GM04504 (cell line): ENCODE measurements at places on chromosomes 2 and 18.

DNA sequence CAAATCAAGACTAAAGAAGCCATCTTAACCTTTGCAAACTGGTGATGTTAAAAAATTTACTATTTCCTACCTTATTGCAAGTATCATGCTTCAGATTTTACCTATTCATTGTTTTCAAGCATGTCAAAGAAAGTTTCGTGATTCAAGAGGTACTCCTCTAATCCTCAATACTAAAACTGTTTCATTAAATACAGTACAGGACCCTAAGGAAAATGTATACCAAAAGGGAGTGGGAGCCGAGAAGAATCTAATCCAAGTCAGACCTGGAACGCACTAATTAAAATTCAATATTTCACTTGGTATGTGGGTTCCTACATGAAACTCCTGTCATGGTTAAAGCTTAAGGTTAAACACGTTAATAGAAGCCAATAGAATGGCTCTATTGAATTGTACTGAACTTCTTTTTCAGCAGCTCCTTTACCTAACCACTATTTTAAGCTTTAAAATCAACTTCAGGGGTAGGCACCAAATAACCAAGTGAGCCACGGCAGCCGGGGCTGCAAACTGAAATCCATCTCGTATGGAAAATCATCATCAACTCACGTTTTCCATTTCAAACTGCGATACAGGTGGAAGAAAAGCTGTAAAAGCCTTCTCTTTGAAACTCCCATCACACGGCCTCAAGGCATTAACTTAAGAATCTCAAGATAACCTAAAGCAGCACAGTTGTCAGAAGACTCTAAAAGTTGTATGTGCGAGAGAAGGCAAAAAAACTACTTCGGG is 188.8 kb downstream of the ZEB2 start:
- DNase-seq = no peak

DNA sequence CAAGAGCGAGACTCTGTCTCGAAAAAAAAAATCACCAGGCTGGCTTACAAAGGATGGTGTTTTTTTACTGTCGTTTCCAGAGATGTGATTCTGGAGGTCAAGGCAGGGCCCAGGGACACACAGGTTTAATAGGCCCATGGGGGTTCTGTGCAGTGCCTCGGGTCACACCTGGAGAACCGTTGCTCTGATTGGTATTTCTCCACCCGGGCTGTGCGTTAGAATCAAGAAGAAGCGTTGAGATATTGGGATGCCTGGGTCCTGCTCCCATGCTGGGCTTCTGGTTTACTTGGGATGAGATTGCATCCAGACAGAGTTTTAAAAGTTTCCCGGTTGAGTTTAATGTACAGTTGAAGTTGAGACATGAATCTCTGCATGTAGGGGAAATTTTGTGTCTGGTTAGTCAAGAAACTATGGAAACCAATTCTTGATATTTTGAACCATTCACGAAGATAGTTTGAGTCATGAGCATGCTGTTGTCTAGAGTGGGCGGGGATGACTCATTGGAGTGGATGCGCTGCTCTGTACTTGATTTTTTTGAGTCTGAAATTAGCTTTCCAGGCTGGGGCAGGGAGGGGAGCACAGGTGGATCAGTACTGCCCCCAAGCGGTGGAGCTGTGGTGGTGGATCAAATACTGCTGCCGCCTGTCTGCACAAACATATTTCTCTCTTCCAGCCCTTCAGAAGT is 50.1 kb downstream of the GREB1 start:
- peak; percentile 83 for DNase-seq

DNA sequence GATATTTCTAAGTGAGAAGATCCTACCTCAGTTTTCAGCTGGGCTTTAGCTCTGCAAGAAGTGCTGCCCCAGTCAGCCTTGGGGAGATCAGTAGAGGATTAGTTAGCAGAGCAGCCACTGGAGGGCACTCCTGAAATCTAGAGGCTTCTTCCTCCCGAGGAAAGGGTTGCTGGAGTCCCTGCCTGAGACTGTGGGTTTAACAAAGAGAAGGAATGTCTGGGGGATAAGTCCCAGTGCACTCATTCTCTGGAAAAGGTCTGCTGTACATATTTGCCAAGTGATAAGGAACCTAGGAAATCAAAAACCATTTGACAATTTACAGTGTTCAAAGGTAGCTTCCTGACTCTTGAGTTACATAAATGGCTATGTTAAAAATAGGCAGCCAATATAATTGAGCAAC is 207.2 kb downstream of the SLC8A1 start:
- DNase-seq = no peak

DNA sequence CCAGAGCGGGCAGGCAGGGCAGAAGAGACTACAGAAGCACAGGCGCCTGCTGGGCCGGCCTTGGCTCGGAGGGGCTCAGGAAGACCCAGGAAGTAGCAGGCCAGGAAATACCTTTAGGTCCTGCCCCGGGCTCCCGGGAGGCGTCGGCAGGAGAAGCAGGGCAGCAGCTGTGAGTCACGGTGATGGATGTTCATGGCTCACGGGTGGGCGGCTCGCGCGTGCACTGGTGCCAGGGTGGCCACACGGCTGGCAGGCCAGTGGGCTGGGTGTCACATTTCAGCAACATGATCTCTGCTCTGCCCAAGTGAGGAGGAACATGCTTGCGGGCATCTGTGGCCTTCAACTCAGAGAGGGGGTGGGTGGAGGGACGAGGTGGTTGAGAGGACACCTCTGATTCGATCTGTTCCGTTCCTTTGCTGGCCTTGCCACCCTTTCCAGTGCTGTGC is 139.3 kb downstream of the KLHL29 start:
- no peak for DNase-seq

GRCh38 chr2:33782395-33783230 is 183.5 kb upstream of the FAM98A start:
- no peak for DNase-seq

GRCh38 chr2:231642631-231643494 is 50.2 kb downstream of the TEX44 start:
- DNase-seq = peak; percentile 95

GRCh38 chr2:161100211-161100895 is 59.9 kb upstream of the TANK start:
- no peak for DNase-seq

- DNase-seq = no peak
These were observed 26.4 kb downstream of the EML4 start for GRCh38 chr2:42195559-42195958.

GRCh38 chr2:165454905-165455304 is 14.6 kb upstream of the CSRNP3 start:
- DNase-seq = no peak

GRCh38 chr2:239739206-239739605 is 285.9 kb downstream of the NDUFA10 start:
- DNase-seq = no peak

DNA sequence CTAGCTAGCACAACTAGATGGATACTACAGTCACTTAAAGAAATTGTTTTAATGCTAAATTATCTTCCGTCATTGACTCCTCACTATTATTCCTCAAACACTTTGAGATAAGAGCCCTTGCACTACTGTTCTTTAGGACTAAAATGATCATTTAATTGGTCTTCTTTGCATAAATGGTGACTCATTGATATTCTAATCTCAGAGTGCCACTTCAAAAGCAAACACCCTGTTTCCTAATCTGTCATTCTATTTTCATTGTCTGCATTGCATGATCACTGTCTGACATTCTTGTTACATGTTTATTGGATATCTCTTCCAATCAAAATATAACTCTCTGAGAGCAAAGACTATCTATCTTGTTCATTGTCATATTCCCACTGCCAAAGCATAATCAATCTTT is 313.9 kb downstream of the EXOC6B start:
- no peak for DNase-seq

DNA sequence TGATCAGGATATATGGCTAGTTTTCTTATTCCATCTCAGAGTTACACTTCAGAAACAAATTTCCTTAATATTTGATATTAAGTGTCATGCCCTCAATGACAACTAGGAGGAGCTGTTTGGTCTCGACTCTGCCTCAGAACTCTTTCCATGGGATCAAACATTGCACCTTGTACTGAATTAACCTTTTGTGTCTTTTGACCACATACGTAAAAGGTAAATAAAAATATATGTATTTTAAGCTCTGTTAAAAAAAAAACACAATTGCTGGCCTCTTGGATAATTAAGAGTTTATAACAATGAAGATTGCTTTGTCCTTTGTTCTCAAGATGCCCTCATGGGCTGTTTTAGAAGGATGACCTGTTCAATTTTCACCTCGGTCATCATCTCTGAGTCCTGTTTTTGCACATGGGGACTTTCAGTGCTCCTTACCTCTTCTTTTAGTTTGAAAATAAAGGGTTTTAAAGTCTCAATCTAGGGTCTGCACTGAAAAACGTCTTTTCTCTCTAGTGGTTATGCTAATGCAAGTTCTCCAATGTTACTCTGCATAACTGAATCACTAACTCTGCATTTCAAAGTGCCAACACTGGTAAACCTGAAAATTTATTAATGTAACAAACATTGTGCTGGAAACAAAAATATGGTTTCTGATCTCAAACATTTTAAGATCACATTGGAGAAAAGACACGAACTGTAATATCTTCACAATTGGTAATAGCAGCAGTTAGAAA is 18.8 kb upstream of the FN1 start:
- no peak for DNase-seq

- DNase-seq = no peak
These were observed 22.6 kb downstream of the MEIS1 start for GRCh38 chr2:66457545-66457944.

DNA sequence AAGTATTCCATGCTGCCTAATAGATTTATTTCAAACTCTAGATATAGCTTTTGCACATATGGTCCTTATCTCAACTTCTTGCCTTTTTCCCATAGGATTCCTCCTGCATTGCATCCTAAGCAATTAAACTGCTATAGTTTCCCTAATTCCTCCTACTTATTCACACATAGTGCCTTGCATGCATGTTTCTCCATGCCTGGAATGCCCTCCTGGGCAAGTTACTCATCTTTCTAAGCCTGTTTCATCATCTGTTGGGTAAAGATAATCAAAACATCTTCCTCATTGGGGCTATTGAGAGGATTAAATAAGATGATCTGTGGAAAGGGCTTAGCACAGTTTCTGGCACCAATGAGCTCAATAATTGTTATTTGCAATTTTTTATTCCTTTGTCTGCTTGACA is 726.5 kb downstream of the SLC4A3 start:
- DNase-seq = peak; percentile 22

DNA sequence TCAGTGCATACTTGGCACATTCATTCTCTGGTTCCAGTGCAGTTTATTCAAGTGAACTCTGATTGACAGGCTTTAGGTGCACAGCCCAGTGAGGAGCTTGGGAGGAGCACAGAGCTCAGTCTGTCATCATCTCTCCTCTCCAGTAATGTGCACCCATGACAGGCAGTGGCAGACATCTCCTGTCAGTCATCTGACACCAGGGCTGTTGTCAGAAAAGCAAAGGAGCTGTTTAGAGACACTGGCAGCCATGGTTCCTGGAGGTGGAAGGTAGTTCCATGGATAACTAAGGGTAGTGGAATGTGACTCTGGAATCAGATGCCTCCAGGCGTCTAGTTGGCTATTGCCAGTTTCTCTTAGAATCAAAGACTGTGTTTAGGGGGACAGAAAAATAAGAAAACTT is 308.8 kb downstream of the DCDC2C start:
- no peak for DNase-seq

DNA sequence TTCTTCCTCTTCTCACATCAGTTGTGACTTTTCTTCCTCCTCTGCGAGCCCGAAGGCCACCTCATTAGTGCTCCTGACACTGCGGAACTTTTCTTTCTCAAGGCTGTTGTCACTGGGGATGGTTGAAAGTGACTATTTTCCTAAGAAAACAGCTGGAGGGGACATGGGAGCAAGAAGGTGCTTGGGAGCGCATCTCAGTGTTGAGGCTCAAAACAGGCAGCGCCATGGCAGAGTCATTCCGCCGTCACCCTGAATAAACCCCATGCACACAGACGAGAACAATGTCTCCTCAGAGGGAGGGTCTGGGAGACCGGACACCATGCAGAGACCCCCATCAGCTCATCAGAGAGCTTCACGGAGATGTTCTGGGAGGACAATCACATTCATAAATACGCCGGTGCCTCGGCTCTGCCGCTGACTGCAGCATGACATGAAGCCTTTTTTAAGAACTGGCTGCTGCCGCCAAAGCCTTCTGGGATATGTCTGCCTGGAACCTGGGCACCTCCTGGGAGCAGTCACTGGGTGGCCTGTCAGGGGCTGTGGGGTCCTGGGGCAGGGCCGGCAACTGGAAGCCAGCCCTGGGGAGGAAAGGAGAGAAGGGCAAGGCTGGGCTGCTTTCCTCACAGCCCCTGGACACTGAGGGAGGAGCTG is 19.2 kb downstream of the ATOH8 start:
- DNase-seq = no peak
